DMS153 (cell line): ENCODE measurements at places on chromosomes 16 and 17.
A peak's percentile ranks its signal among the peaks of the same experiment; 100 is the strongest.

DNA sequence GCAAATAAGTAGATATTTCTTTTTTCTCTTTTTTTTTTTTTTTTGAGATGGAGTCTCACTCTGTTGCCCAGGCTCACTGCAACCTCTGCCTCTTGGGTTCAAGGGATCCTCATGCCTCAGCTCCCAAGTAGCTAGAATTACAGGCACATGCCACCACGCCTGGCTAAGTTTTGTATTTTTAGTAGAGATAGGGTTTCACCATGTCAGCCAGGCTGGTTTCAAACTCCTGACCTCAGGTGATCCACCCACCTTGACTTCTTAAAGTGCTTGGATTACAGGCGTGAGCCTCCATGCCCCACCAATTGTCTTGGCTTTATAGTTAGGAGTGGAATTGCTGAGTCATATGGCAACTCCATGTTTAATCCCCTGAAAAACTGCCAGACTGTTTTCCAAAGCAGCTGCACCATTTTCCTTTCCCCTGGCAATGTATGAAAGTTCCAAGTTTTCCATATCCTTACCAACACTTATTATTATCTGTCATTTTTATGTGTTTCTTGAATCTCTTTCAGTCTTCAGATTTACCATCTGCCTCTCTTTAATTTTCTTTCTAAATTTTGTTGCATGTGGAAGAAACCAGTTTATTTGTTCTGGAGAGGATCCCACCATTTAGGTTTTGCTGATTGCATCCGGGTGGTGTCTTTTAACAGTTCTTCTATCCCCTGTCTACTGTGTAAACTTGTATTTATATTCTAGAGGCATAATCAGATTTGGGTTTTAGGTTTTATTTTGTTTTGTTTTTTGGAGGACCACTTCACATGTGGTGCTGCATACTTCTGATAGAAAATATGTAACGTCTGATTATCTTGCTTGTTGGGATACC, 9.9 kb upstream of the CES3 start:
- no peak for DNase-seq

DNA sequence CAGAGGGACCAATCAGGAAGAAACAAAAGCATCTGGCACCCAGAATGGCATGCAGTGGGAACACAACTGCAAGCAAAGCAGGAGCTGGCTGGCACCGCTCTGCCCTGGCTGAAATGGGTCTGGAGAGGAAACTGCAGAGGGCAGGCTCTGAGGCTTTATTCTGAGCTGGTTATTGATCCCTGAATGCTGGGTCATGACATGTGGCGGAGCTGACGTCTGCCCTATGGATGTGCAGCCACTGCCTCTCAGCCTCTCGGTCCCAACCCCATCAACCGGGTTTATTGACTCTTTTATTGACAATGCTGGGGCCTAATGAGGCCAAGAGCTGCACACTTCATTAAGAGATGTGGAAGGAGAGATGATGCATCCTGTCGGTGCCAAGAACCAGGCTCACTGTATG, 3.9 kb upstream of the SKAP1 start:
- DNase-seq: no peak

DNA sequence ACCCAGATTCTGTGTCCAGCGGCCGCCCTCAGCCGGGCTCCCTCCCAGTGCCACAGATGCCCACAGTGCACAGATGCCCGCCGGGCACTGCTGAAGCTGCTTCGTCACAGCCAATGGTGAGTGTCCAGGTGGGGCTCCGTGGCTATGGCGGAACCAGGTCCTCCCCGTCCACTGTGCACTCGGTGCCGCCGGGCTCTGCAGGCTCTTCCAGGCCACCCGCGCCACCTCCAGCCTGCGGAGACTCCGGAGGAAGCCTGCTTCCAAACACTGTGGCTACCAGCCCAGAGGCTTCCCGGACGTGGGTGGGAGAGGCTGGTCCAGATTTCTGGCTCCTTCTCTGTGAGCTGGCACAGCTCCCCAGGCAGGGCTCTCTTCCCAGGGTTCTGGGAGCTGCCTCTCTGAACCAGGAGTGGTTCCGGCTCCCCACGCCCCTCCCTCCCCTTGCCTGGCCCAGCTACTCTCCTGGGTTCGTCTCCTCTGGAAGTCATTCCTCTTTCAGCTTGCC, 2.8 kb upstream of the PYCR1 start:
- DNase-seq: no peak

GRCh38 chr16:56807011-56807675, 57.9 kb upstream of the SLC12A3 start:
- DNase-seq: no peak

GRCh38 chr16:769934-770333, 9.4 kb downstream of the MSLN start:
- no peak for DNase-seq

- DNase-seq: no peak
These were observed 223.3 kb upstream of the SALL1 start for GRCh38 chr16:51374346-51374745.

DNA sequence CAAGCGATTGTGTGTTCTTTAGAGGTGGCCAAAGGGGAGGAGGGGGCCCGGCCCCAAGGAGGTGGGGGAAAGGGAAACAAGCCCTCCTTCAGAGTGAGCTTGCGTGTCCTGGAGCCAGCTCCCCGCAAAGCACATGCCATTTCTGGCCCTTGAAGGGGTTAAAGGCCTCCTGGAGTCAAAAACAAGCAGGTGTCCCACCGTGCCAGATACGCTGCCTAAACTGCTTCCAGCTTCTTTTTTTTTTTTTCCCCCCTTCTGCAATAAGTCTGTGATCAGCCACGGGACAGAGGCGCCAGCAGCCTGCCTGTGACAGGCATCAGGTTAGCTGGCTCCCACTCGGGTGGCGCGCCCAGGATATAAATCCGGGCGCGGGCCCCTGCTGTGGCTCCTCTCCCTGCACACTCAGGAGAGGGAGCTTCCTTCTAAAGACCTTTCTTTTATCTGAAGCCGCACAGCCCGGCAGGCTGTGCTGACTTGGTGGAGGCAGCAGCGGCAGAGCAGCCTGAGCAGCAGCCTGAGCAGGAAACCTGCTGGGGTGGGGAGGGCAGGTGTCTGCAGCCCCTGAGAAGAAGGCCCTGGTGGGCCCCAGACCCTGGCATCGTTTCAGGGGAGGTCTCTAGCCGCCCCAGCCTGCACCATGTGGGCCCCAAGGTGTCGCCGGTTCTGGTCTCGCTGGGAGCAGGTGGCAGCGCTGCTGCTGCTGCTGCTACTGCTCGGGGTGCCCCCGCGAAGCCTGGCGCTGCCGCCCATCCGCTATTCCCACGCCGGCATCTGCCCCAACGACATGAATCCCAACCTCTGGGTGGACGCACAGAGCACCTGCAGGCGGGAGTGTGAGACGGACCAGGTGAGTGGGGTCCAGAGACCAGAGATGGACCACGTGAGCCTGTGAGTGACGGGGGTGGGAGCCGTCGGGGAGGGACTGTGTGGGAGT, at the start of gene WFIKKN2:
Gene WFIKKN2, plus strand, starts transcription at position 286 of the 934 bp plus-strand sequence. Its CDS starts 352 bp downstream, at position 638.
- no peak for DNase-seq

GRCh38 chr16:89343501-89344457, 126.3 kb downstream of the ZNF778 start:
- no peak for DNase-seq

GRCh38 chr16:29237971-29238370, 168.5 kb downstream of the NPIPB11 start:
- no peak for DNase-seq

DNA sequence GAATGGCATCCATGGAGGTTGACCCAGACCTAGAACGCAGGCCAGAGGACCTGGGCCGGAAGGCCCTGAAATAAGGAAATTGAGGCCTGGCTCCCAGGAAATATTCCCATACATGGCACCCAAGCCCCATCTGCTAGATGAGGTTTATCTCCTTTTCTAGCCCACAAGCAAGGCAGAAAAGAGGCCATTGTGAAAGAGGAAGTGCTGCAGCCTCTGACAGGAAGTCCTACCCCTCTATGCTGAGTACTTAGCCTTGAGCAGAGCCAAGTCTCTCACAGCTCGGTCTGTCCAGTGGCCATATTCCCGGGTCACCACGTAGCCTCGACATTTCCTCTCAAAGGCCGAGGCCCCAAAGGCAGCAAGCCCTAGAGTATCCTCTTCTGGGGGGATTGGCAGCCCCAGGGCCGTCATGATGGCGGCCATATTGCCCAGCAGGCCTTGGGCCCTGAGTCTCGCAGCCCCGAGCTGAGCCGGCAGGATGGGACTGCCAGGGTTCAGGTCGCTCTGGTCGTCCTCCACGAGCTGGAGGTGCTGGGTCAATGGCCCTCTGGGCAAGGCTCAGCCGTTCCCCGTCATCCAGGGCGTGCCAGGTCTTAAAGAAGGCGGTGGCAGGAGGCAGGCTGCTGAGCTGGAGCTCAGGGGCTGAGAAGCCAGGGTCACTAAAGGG, 7.8 kb downstream of the CTF1 start:
- DNase-seq: no peak

GRCh38 chr16:77564791-77565390, 130.1 kb upstream of the ADAMTS18 start:
- no peak for DNase-seq

DNA sequence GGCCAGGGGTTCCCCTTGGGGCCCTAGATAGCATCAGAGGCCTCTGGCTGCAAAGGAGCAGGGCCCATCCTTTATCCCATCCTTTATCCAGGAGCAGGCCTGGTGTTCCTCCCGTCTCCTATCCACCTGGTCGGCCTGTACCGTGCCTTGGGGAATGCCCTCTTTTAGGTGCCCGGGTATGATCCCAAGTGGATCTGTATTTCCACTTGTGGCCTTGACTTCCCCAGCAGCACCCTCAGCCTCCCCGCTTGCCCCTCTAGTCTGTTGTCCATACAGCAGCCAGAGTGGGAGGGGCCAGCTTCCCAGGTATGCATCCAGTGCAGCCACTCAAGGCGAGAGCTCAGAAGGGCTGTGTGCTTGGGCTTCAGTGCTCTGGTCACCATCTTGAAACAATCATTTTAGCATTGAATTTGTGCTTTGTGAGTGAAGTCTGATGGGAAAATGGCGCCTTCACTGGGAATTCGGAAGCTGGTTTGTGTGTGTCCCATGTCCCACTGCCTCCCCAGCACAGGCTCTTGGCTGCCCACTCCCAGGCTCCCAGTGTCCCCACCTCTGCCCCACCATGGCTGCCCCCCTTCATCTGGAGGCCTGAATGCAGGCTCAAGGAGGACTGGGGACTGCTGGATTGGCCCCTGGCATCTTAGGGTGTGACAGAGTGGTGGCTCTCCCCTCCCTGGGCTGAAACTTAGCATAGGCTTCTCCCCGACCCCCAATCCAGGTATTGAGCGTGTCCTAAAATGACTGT, 3.3 kb upstream of the RNF112 start:
- no peak for DNase-seq

DNA sequence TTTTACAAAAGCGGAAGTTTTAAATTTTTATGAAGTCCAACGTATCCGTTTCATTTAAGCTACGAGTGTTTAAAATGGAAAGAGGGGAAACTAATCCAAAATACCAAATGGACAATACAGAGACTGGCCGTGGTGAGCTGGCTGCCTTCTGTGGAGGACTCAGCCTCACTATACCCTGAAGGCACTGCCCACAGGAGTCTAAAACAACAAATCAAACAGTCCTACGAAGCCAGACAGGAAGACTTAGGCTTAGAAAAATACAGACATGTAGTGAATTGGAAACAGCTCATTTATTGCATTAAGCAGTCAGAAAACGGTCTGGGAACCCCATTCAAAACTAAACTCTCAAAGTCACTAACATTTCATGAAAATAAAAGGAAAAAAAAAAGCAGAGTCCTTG, 75.1 kb downstream of the CYTH1 start:
- no peak for DNase-seq

DNA sequence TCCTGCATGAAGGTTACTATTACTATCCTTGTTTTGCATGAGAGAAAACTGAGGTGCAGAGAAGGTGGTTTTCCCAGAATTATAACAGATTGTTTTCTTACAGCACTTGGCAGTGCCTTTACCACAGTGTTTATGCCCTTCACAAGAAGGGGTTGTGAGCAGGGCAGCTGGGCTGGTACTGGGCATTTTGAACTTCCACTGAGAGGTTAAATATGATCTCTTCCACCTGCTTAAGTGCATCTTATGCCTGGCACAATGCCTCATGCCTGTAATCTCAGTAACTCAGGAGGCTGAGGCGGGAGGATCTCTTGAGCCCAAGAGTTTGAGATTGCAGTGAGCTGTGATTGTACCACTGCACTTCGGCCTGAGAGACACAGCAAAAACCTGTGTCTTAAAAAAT, 36.2 kb downstream of the NDE1 start:
- no peak for DNase-seq

GRCh38 chr16:972316-973002, 1.7 kb upstream of the LMF1 start:
- DNase-seq: no peak

- no peak for DNase-seq
These were observed 57.3 kb upstream of the HNF1B start for GRCh38 chr17:37802061-37802595.

- DNase-seq: no peak
These were observed 16.4 kb downstream of the CDR2 start for GRCh38 chr16:22358000-22358399.

- DNase-seq: no peak
These were observed 187.9 kb downstream of the CNTNAP4 start for GRCh38 chr16:76464955-76465620.

- DNase-seq: peak; percentile 35
These were observed 336.9 kb downstream of the CDH13 start for GRCh38 chr16:82963653-82964052.

DNA sequence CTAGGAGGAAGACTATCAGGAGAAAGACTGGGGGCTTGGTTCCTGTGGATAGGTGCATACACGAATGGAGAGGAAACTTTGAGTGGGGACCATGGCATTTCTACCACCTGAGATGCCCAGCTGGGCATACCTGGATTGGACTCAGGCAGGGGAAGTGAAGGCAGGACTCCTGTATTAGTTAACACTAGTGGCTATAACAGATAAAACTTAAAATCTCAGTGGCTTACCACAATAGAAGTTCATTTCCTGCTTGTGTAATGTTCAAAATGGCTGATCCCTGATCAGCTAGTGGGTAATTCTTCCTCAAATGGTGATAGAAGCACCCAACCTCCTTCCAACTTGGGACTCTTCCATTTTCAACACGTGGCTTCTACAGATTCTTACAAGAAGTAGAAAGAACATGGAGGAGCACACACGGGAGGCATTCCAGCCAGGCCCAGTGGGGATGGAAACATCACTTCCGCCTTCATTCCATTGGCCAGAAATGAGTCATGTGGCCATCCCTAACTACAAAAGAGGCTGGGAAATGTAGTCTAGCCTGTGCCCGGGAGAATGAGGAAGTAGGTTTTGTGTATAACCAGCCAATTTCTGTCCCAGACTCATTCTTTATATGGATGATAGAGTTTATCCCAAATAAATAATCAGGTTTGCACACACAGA, 112.1 kb downstream of the UTP18 start:
- no peak for DNase-seq

DNA sequence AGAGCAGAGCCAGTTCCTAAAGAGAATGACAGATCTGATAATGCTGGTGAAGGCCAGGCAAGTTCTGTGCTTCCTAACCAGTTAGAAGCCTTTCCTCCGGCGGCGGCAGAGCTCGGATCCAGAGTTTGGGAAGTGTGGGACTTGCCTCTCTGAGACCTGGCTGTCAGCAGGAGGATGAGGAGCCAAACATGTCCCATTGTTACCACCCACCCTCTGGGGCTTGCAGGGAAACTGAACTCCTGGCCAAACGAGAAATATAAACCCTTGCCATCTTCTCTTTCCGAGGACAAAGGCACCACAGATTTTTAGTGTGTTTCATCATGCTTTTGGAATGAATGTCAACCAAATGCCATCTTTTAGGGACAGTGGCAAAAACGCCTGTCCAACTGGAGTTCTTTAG, 80.2 kb upstream of the SMURF2 start:
- DNase-seq: no peak

- DNase-seq: peak; percentile 88
These were observed 60.6 kb downstream of the NT5M start for GRCh38 chr17:17363638-17364337.

- DNase-seq: no peak
These were observed 8.9 kb downstream of the C17orf78 start for GRCh38 chr17:37384560-37385149.

- no peak for DNase-seq
These were observed 3.4 kb upstream of the PRSS8 start for GRCh38 chr16:31138621-31139578.
